ENCODE measurements at places on chromosomes 3 and 15.

DNA sequence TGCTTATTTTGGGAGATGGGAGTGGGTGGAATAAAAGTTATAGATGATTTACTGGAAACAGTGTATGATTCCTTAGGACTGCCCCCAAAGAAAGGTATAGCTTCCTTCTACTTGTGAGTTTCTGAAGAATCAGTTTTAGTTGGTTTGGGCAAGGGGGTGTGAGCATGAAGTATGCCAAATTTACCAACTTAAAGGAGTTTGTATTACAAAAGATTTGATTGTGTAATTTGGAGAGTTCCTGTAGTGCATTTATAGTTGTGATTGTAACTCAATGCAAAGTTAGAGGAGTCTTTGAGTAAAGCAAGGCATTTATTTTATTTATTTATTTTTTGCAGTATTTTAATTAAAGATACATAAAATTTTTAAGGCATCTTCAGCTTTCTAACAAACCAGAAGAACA, 42.8 kb downstream of the TSC22D2 start:
- DNase-seq = no peak

DNA sequence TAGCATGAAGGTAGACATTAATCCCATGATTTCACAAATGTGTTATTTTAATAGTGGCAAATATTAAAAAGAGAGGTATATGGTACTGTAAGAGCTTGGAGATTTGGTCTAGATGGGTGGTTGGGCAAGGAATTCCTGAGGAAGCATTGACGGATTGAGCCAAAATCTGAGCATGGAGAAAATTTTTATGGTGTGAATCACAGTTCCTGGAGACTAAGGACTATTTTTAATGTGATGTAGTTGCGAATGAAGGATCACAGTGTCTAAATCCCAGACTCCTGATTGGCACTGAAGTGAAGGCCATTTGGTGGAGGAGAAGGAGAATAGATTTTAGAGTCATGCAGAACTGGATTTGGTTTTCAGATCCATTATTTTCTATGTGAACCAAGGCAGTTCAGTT, 188.7 kb upstream of the FEZF2 start:
- DNase-seq = no peak

DNA sequence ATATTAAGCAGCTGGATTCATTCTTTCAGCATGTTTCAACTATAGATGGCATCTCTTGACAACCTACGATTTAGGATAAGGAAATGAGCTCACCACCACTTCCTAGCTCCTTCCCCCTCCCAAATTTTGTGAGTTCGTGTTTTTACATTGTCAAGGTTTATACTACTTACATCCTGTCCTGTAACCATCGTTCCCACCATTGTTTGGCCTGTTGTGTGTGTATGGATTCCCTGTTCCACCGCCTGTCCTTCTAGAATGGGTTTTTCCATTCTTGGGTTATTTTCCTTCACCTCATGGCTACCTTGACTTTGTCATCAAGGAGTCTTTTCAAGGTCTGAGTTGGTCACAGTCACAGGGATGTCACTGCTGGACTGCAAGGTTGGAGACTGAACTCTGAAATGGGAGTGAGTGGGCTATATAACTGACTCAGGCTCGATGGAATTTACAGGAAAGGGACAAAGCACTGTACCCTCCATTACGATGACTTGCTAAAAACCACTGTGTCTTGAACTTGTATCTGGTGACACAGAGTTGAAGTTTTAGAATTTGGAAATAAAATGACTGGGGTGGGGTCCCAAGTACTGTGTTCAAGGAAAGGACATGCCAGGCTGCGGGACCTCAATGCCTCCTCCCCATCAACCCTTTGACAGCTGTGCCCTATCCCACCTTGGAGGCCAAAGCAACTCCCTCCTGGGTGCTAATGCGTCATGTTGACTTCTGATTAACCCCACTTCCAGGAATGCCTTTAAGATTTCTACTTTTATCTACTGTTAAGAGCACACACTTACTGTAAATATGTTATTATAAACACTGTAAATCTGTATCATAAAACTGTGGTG, 66.8 kb upstream of the BLM start:
- no peak for DNase-seq

DNA sequence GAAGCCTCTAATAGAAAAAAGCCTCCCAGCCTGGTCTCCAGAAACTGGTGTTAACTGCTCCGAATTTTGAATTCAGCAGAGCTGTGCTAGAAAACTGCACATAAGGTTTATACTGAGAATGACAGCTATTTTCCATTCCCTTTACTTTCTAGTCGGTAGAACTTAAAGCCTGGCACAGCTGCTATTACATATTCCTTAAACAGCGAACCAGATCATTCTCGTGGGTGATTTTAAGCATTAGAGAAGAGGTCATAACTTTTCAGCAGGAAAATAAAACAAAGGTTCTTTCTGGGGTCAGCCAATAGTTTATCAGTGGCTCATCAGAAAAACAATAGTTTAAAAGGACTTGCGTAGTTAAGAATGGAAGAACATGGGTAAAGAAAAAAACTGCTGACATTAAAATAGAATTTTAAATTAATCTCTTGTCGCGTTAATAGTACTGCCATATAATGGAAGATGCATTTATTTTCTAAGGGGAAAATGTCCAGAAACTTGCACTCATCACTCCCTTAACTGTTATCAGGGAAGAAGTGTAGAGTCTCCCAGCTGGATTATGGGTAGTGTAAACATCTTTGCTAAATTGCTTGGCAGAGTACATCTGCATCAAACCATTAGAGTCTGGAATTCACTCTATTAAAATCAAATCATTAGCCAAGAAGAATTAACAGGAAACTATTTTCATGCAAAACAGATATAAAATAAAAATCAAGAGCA, 7.9 kb downstream of the VGLL4 start:
- no peak for DNase-seq

Data from stimulated activated CD4-positive, alpha-beta T cell treated with anti-CD3 and anti-CD28 coated beads, Interleukin-1b, Interleukin-23, amount 100 ng/mL, for 1 hour (primary cell).